ENCODE measurements at places on chromosomes 4 and X.

- no peak for DNase-seq
Measured at GRCh38 chrX:50442426-50443116, 28.1 kb downstream of the DGKK start.

- no peak for DNase-seq
Measured at GRCh38 chrX:19137067-19137466, 14.8 kb upstream of the ADGRG2 start.

DNA sequence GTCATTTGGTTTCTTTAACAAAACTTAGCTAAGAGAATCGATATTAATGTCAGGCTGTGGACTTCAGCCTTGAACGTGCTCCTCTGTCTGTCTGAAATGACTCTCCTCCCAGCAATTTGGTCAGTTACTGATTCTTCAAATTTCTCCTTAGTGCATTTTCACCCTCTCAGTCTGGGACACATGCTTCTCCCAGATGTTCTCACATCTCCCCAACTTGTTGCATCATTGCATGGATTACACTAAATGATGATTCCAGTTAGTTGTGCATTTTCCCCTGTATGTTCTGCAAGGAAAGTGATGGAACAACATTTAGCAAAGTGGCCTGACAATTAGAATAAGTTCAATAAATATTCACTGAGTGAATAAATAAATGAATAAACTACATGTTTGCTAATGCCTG lies 94.4 kb downstream of the NLGN4X start:
- no peak for DNase-seq

- DNase-seq, result no peak
Measured at GRCh38 chr4:2833671-2834000, 10.0 kb upstream of the ADD1 start.

DNA sequence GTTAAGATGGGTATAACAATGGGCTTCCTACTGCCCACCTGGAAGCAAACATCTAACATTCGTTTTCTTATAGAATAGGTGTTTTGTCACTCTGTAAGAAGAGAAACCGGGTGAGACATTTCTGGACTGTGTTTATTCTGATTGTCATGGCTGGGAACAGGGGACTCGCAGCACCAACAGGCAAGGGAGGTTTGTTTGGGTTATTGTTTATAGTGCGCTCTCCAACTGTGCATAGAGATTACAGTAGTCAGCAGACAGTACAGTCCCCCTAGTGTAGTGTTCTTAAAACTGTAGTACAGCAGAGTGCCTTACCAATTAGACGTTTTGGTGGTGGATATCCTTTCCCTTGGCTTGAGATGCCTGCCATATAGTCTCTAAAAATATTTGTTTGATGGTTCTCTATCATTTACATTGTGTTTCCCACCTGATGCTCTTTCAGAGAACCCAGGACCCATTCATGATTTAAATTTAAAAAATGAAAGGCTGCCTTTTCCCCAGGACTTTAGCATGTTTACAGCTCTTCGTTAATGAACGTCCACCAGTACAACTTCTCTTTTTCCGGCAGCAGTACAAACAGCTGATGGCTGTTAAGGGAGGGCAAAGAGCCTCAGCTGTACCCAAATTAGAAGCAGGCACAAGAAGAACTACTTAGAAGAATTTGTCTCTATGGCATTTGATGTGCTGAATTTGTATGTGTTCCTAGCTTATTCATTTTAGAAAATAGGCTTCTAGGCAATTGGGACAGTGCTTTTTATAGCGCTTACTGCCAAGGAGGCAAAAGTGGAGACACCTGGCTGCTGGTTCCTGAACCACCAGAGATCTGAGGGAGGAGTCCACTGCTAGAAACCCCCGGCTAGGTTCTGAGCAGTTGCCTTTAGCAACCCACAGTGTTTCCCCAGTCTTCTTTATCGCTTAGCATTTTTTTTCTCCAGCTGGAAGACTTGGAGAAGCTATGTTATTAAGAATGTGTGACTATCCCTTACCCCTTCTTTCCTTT lies 1.0 kb upstream of the RNF150 start:
- DNase-seq, result no peak

- DNase-seq, result no peak
Measured at GRCh38 chr4:143667461-143667860, 33.0 kb downstream of the FREM3 start.

DNA sequence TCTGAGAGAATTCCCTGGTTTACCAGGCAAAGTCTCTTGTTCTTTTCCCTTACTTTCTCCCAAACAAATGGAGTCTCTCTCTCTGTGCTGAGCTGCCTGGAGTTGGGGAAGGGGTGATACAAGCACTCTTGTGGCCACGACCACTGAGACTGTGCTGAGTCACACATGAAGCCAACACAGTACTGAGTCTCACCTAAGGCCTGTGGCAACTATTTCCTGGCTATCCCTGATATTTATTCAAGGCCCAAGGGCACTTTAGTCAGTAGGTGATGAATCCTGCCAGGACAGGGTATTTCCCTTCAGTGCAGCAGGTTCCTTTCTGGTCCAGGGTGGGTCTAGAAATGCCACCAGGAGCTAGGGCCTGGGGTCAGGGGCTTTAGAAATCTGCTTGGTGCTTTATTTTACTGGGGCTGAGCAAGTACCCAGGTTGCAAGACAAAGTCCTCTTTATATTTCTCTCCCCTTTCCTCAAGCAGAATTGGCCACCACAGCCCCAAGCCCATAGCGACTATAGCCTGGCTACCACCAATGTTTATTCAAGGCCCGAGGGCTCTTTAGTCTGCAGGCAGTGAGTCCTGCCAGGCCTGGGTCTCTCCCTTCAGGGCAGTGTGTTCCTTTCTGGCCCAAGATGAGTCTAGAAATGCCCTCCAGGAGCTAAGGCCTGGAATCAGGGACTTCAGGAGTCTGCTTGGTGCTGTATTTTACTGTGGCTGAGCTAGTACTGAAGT lies 10.5 kb downstream of the ARL13A start:
- no peak for DNase-seq

DNA sequence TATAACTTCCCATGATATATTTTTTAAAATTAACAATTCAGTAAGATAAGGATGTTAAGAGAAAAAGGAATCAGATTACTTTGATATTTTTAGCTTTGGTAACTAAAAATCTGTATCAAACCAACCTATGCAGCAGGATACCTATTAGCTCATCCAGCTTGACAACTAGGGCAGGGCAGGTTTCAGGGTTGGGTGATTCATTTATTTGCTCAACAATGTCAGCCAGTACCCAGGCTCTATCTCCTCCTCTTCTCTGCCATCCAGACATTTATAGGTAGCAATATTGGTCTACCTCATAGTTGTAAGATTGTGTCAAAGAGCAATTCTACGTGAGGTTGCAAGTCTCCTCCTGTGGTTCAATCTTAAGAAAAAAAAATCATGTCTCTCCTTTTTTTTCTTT lies 421.9 kb downstream of the ANKRD50 start:
- no peak for DNase-seq

GRCh38 chr4:176387571-176387970 lies 67.8 kb downstream of the SPCS3 start:
- DNase-seq, result no peak

DNA sequence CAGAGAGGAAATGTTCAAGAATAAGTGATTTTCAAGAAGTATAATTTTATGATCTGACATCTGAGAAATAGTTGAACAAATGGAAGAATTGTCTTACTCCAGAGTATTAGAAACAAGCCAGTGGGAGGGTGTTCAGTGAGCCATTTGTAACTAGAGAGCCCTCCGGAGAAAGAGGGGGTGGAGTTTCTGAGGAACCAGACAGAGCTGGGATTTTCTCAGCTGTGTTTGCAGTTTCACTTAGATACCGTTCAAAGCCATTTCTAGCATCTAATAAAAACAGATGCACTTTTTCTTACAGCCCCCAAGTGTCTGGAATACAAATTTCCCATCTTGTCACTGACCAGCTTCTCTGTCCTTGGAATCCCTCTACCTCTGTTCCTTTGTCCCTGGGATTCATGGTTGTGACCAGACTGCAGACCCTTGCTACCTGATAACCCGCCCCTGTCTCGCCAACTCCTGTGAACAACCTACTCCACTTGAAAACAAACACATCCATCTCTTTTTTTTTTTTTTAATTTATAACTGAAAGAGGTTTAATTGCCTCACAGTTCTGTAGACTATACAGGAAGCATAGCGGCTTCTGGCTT lies 132.8 kb upstream of the KLF3 start:
- DNase-seq, result no peak

DNA sequence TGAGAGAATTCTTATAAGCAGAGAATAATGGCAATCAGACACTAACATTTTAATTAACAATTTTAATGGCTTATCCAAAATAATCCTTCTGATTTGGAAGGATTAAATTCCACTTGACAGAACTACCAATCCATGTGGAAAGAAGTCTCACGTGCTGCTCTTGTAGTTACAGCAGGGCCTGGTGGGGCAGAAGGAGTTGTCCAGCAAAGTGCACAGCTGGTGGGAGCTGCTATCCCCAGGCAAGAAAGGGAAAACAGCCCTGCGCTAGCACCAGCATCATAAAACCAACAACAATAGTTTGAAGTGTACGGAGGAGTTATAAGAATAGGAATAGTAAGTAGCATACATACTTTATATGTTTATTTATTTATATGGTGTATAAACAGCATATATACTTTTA lies 127.4 kb upstream of the TRIM2 start:
- DNase-seq, result no peak

DNA sequence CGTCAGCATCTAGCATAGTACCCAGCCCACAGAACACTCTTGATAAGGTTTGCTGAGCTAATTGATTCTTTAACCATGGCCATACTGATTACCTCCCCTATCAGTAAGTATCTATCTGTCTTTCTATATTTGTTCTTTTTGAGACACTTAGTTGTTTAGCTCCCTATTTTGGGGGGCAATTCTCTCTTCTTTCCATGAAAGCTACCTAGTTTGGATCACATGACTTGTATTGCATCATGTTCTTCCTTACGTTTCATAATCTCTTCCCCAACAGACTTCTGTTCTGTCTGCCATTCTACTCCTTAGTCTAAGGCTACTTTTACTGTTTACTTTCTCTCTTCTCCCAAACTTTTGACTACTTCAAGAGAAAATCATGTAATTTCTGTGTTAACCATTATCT lies 39.0 kb downstream of the TBC1D19 start:
- no peak for DNase-seq

DNA sequence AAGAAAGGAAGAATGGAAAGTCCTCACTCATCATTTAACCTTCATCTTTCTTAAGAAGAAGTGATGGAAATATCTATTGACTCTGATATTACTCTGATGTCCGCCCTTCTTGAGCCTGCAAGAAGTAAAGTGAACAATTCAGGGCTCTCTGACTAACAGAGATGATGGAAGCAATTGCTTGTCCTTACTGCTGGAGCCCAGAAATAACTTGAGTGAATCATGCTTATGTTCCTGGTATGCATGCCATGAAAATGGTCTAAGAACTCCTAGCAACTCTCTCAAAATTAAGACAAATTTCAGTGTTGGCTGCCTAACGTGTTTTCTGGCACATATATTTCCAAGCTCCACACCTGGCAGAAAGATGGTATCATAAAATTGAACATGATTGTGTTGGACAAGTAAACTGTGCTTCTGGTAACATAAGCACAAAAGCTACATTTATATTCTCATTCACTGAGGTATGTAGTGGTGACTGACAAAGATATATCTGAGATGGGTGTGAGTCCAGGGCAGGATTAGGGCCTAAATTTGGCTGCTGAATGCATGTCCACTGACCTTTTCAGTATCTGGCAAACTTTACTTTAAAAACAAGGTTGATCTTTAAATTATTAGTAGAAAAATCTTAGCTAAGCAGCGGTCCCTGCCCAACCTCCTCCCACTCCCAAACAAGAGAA lies 109.2 kb upstream of the OTUD4 start:
- no peak for DNase-seq

GRCh38 chrX:35122756-35123155 lies 180.2 kb downstream of the FAM47B start:
- no peak for DNase-seq

- DNase-seq, result no peak
Measured at GRCh38 chr4:100895556-100896197, 377.9 kb upstream of the EMCN start.

DNA sequence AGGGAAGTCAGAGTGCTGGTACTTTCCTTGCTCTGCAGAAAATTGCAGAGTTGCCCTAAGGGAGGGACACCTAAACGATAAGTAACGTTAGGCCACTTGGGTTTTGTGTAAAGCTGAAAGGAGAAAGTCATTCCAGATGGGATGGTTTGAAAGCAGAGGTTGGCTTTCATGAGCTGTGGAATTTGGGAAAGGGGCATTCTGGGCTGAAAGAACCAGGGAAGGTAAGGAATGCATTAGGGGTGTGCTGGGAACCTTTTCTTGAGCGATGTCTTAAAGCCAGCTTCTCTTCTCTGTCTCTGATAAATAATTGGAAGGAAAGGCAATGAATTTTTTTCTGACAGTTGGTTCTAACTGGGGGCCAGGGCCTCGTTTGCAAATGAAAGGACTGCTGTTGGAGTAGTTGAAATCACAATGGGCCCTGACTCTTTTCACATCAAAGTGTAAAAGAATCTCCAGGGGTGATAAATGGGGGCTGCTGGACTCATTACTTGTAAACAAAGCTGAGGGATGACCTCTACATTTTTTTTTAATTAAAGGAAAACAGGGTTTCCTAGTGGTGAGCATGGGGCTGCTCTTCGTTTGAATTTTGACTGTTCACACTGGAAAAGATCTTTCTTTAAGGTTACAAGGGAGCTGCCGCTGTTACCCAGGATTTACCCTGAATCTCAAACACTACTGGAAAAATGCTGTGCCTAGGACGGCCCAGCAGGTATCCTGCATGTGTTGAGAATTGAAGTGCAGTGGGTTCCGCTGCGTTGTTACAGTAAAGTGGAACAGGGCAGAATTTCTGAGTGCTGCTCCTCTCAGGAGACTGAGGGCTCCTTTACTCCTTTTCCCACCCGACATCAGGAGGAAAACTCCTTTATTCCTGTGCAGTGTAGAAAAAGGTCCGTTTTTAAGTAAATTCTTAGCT lies 25.0 kb downstream of the AFF1 start:
- DNase-seq, result no peak

- no peak for DNase-seq
Measured at GRCh38 chrX:45070116-45071007, 130.3 kb downstream of the DIPK2B start.

GRCh38 chr4:37157476-37158167 lies 86.9 kb upstream of the NWD2 start:
- no peak for DNase-seq

DNA sequence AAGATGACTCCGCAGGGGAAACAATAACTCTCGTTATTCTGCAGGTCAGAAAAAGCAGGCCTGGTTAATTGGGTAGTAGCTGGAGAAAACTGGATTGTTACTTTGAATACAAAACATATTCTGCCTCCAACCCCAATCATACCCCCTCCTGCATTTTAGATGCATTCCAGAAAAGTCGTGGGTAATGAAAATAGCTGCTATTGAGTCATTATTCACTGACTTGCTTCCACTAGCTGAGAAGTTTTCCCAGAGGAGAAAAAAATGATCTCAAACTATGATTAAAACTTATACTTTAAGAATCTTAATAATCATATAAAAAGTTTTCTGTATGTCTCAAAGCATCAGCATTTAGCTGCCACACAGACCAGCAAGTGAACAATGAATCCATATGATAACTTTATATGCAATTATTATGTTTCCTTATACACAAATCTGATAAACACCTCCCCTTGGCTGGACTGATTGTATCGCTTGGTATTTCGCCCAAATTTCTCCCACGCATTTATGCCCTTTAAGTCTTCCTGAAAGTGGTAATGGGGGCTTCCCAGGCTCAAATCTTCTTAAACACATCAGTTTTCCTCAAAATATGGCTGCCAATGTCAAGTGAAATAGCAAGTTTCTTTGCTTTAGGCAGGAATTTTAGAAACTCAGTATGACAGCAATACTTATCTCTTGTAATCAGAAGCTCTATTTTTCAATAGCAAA lies 181.0 kb downstream of the LDB2 start:
- DNase-seq, result no peak
